ENCODE measurements at places on chromosomes 1 and 21.

DNA sequence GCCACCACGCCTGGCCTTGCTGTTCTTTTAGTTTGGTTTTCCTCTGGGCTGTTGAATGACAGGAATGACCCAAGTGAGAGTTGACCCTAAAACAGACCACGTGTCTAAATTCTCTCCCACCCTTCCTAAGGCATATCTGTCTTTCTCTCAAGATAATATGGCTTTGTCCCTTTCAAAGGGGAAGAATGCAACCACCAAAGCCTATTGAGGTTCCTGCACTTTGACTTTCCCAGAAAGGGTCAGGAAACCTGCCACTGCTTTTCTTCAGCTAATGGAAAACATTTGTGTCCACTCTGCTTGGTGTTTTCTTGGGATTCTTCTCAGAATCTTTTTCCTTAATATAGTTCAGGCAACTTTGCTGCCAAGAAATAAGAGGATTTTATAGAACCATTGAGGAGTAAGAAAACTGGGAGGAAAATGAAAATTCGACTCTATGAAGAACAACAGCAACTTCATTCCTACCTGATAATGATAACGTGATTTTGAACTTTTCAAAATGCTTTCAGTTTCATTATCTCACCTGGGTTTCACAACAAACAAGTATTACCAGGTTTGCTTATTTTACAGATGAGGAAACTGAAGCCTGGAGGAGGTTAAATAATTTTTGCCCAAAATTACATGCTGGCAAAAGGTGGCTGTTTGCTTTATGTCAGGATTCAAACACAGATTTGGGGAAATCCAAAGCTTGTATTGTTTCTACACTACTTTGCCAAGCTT, 6.9 kb downstream of the PLPP3 start:
- DNase-seq = no peak

DNA sequence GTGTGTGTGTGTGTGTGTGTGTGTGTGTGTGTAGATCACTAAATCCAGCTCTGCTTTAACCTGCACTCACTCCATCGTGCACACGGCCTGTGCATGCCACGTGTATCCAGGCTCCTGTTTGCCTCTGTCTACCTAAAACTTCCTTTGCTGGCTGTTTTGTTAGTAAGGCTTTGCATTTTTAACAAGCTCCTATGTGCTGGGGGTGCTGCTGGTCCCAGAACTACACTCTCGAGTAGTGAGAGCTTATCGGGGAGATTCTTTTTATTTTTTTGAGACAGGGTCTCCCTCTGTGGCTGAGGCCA, 596 bp upstream of the TCEA3 start:
- DNase-seq = no peak

DNA sequence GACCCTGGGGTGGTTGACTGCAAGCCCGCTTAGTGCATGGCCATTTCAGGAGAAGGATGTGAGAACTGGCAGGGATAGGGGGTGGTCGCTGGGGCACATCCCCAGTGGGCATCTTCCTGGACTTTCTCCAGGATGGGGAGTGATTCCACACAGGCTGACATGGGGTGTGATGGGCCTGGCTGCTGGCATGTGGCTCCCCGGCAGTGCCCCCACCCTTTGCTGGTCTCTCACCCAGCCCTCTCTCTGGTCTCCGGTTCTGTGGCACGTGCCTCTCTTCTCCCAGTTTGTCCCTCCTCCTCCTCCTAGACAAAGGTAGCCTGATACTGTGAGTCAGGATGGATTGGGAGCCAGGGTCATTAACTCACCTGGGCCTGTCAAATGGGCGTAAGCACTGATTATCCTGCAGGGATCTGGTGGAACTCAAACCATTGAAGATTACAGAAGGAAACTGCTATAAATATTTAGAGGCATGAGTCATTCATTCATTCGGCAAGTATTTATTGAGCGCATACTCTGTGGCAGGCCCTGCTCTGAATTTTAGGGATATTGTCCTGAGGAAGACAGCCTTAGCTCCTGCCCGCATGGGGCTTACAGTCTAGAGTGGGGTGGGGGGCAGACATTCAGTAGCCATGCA, 23.6 kb upstream of the EPS8L3 start:
- DNase-seq = no peak

GRCh38 chr1:169360415-169360814, 7.2 kb downstream of the NME7 start:
- DNase-seq = no peak

GRCh38 chr1:247535402-247535801, 838 bp downstream of the OR2C3 start:
- DNase-seq = no peak

GRCh38 chr21:17903929-17904639, 84.9 kb upstream of the C21orf91 start:
- DNase-seq = no peak

DNA sequence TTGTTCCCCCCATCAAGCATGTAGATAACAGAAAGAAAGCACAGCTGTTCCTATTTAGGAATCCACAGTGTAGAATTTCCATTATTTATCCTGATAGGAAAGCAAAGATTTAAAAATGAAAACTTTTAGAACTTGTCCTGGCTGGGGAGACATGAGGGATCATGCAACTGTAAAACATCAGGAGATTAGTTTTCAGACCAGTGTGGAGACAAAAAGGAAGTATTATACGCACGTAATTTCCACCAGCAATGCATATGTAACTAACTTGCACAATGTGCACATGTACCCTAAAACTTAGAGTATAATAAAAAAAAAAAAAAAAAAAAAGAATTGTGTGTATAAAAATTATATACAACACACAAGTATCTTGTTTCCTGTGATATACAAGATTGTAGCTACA, 172.4 kb downstream of the NEGR1 start:
- DNase-seq = no peak

- DNase-seq = no peak
These were observed 397.2 kb downstream of the KCNH1 start for GRCh38 chr1:210736713-210737112.

GRCh38 chr1:8419861-8420260, 101.9 kb downstream of the SLC45A1 start:
- DNase-seq = no peak

GRCh38 chr1:64599242-64599641, 129.3 kb downstream of the CACHD1 start:
- DNase-seq = no peak

- DNase-seq = no peak
These were observed 35.4 kb downstream of the TBCE start for GRCh38 chr1:235402457-235403200.
